ENCODE measurements at places on chromosomes 1 and 21. TPM values are rescaled to one million over a fixed set of nuclear protein-coding genes. Genes with fewer than 3 reads are reported as not detected.

- DNase-seq = no peak
Observed at GRCh38 chr1:119773711-119774241, 5.1 kb upstream of the HMGCS2 start.

Gene PKLR
- not detected for total RNA-seq

- no peak for DNase-seq
Observed at GRCh38 chr1:7455796-7456721, 315.0 kb upstream of the VAMP3 start.

Gene PDC
- 0.27 TPM for total RNA-seq

GRCh38 chr1:65704318-65704717 is 88.4 kb upstream of the PDE4B start:
- DNase-seq = no peak

Gene TRIM17
- 7.0 TPM for total RNA-seq

Gene SIM2
- total RNA-seq = 0.18 TPM

DNA sequence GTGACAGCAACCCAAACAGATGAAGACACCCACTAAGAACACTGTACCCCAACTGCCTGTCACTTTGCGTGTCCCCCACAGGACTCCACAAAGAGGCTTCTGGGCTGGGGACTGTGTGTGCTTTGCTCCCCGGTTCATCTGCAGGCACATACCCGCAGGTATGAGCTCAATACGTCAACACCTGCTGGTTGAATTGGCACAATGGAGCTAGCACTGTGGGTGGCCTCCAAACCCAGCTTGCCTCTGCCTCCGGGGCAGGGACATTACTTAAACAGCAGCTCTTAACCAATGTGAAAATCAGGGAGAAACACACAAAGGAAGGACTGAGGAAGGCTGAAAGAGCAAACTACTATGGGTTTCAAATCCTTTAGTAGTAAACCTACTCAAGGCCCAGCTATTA is 140.2 kb upstream of the TIAM1 start:
- DNase-seq = no peak

- no peak for DNase-seq
Observed at GRCh38 chr1:78549331-78549730, 58.6 kb downstream of the PTGFR start.

DNA sequence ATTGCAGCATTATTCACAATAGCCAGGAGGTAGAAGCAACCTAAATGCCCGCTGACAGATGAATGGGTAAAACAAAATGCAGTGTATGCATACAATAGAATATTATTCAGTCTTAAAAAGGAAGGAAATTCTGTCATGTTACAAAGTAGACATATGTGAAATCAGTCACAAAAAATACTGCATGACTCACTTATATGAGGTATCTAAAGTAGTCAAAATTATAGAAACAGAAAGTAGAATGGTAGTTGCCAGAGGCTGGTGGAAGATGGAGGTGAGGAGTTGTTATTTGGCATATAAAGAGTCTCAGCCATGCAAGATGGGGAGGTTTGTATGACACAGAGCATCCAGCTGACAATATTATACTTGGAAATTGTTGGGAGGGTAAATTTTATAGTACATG is 43.0 kb upstream of the EGLN1 start:
- no peak for DNase-seq

DNA sequence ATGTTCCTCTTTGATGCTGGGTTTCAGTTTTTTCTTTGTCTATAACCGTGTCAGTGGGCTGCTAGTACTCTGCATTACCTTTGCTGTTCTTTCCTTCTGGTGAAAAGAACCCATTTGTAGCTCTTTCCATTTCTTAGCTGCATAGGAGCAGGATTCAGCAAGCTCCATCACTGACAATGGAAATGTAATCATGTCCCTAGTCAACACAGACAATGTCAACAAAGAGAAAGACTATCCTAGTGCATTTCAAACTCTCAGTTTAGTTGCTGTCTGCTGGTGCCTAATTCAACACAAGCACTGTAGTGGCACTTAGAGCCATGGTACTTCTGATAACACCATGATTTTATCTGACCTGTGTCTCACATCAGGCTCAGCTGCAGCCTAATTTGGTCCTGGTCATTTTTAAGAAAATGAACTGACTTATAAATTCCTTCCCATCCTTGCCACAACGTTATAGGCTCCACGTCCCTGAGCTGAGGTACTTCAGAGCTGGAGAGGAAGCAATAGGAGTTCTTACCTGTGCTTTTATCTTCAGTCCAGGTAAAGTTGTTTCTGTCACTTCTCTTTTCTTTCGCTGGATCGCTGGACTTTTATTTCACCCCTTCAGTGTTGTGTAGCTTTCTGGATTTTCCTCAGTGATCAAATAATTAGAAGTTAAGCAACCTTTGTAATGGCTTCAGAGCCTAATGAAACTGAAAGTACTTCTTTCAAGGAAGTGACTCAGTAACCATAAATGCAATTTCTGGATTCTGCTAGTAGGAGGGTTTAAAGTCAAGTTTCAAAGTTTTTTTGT is at the start of gene GBP3:
Gene GBP3, minus strand, starts transcription at position 700 of the 793 bp plus-strand sequence. CDS start 2,145 bp downstream, outside the sequence.
- DNase-seq = peak; percentile 79

Gene HEYL
- total RNA-seq = not detected

GRCh38 chr1:203839081-203839480 is 22.3 kb upstream of the SNRPE start:
- peak; percentile 94 for DNase-seq

GRCh38 chr1:171912509-171913175 is 71.3 kb downstream of the DNM3 start:
- DNase-seq = no peak

All from fibroblast of the aortic adventitia (primary cell).